ENCODE measurements at places on chromosomes 5 and 9.

DNA sequence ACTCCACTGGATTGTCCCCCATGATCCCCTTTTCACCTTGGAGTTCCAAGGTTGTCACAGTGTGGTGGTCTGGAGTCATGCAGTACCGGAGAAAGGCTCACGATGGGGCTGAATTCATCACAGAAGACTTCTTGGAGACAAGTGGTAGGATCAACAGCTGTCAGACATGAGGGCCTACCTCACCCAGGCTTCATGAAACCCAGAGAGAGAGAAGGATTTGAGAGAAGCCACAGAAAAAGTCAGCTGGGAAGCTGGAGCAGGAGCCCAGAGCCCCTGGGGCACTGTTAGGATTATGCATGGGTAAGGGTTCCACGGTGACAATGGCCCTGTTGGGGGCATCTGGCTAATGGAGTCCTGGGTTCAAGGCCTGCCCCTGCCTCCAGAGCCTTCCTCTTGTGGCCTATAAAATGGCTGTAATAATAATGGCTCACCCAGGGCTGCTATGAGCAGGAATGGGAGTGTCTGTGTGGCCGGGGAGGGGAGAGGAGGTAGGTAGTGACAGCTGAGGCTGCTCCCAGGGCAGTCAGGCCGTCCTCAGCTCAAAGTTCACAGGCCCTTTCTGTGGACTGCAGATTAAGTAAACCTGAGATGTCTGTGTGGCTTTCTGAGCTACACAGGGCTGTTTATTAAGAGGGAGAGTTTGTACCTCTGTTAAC lies 910 bp downstream of the TRIM14 start:
- peak; percentile 45 for DNase-seq

GRCh38 chr5:107436201-107436600 lies 234.5 kb downstream of the EFNA5 start:
- DNase-seq: no peak

GRCh38 chr5:150596826-150597225 lies 43.6 kb upstream of the SYNPO start:
- no peak for DNase-seq

GRCh38 chr5:97125125-97125683 lies 17.2 kb downstream of the LIX1 start:
- DNase-seq: no peak

DNA sequence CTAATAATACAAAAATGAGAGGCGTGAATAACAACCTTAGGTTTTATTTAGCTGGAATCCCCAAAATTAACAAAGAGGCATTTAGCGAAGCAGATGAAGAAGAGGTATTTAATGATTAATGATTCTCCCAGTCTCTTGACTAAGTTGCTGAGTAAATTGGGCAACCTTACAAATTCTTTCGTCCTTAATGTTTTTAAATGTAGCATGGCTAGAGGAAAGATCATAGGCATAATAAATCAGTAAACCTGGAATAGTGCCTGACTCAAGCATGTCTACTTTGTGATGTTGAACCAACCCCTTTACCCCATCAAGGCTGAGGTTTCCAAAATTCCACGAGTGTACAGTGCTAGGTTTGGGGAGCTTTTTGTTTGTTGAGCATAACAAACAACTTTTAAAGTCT lies 7.9 kb downstream of the BHMT start:
- no peak for DNase-seq

GRCh38 chr5:80958616-80959015 lies 1.5 kb upstream of the RASGRF2 start:
- DNase-seq: no peak

- no peak for DNase-seq
Observed at GRCh38 chr5:168892618-168893186, 313.5 kb upstream of the PANK3 start.

GRCh38 chr9:93065135-93065720 lies 6.7 kb downstream of the SUSD3 start:
- no peak for DNase-seq

DNA sequence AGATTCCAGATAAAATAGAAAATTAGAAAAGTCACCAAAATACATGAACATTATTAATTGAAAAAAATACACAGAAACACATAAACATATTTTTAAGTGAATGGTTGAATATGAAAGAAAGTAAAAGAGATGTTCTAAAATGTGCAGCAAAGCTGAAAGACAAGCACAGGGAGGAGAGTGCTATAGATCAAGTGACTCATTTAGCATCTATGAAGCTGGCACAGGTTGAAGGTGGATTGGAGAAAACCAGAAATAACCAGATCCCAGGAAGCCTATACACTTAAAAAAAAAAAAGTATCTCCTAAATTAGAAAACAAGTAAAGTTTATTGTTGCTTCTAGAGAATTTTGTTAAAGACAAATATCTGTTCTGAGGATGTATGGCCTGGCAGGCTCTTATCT lies 338.9 kb downstream of the CDH12 start:
- no peak for DNase-seq

DNA sequence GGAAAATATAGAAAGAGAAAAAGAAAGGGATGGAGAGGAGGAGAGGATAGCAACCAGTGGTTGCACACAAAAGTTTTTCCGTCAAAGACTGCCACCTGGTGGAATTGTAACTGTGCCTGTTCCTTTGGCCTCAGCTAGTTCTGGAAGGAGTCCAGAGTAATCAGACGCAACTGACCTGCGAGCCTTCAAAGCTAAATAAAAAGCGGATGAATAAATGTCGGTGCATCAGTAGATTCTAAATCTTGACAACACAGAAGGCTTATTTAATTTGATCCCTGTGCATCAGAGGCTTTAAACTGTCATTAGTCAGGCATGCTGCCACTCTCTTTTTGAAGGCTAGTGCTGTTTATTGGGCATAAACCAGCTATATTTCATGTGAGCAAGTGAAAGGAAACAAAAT lies 132.9 kb upstream of the ACO1 start:
- DNase-seq: peak; percentile 22

- no peak for DNase-seq
Observed at GRCh38 chr5:56601641-56602071, 213.7 kb upstream of the MAP3K1 start.

- no peak for DNase-seq
Observed at GRCh38 chr5:23411200-23411599, 96.2 kb upstream of the PRDM9 start.

DNA sequence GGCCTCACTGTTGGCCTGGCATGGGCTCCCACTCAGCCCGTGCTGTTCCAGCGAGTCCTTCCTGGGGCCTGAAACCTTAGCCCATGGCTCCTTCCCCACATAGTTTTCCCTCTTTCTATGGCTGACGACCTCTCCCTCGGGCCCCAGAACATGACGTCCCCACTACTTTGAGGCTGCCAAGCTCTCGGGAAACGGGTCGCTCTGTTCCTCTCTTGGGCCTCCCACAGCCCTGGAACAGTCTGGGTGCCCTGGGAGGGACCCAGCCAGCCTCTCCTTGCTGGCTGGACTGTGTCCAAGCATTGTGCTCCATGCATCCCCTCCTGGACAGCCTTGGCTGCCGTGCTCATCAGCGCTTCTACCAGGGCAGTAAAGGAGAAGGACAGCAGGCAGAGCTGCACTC lies 118.3 kb downstream of the SYK start:
- DNase-seq: no peak

DNA sequence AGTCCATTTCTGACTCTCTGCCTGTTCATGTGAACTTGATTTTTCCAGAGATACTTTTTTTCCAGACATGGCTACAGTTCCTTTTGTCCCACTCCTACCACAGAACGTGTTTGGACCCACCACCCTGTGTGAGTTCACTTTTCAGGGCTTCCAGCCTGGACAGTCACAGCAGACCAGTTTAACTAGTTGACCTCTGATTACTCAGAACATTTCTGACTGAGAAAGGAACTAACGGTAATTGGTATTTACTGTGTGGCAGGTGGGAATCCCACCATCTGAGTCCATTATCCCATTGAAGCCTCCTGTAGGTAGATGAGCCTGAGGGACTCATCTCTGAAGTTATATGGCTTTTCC lies 210.1 kb downstream of the GOLPH3 start:
- no peak for DNase-seq

DNA sequence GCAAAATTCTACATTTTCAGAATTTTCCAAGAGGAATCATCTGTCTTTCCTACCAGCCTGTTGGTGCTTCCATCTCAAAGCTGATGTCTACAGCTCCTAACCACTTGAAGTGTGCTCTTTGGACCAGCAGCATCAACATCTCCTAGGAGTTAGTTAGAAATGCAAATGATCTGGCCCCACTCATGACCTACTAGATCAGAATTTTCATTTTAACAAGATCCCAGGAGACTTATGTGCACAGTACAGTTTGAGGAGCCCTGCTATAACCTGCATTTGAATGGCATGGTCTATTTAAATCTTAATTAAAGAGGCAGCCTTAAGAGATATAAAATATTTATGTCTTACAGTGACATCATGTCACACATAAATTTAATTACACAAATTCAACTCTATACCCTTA lies 33.8 kb downstream of the ITK start:
- no peak for DNase-seq

DNA sequence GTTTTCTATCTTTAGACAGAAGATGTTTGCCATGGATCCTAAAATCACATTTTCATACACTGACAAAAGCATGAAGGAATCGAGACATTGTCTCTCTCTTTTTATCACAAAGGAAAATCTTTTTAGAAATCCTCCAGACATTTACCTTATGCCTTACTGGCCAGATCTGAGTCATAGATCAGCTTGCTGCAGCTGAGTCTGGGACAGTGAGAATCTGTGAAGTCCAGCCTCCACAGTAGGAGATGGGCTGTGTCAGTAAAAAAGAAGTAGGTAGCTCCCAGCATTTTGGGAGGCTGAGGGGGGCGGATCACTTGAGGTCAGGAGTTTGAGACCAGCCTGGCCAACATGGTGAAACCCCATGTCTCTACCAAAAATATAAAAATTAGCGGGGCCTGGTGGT lies 333.4 kb upstream of the ZNF462 start:
- DNase-seq: no peak

GRCh38 chr5:69504036-69504435 lies 11.4 kb downstream of the OCLN start:
- no peak for DNase-seq

- no peak for DNase-seq
Observed at GRCh38 chr5:56168066-56168478, 65.1 kb downstream of the ANKRD55 start.

GRCh38 chr9:132806306-132806705 lies 71.8 kb downstream of the AK8 start:
- no peak for DNase-seq

DNA sequence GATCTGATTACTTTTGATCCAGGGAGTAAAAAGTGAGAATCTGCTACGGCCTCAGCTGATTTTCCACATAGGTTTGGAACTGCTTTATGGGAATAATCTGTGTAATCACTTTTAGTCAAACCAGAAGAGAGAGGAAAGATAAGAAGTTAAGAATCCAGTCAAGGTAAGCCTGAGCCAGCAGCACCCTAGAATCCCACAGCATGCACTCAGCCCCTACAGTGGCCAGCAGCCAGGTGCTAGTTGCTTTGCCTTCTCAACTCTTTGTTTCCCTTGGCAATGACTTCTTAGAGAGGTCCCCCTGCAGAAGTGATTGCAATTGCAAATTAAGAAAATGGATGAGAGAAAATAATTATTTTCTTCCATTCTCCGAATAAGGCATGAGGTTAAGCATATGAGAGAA lies 59.7 kb upstream of the TMED7 start:
- no peak for DNase-seq

DNA sequence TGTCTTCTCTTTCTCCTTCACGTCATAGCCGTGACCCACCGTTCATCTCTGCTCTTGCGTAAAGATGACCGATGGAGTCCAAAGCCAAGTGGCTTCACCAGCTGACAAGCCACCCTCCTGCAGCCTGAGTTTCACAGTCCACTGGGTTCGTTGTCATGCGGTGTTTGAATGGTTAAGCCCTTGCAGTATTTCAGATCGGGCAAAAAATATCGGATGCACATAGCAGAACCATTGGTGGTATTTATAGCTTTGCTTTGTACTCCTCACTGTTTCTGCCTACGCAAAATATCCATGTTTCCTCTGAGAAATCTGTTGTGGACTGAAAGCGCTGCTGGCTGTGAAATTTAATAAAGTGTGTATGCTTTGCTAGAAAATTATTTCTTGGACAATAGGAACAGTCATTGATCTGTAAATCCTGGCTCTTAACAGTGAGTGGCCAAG lies 34.5 kb upstream of the NCS1 start:
- no peak for DNase-seq

DNA sequence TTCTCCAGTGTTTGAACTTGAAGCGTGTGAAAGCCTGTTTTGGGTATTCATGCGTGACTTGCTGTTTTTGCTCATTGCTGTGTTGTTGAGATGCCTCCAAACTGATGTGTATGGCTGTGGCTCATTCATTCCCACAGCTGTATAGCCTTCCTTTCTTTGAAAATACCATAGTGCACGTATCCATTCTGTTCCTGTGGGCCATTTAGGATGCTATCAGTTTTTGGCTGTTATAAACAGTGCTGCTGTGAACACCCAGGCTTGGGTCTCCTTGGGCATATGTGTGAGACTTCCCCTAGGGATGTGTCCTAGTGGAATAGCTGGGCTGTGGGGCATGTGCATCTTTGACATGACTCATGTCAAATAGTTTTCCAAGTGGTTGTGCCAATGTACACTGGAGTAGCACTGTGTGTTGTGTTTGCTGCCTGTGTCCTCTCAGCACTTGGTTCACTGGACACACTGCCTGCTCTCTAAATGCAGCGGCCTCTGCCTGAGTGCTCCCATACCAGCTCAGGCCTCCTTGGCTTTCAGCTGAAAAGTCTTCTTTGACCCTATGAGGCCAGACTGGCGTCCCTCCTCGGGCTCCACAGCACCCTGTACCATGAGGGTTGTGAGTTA lies 102.6 kb upstream of the TBC1D2 start:
- DNase-seq: peak; percentile 43

DNA sequence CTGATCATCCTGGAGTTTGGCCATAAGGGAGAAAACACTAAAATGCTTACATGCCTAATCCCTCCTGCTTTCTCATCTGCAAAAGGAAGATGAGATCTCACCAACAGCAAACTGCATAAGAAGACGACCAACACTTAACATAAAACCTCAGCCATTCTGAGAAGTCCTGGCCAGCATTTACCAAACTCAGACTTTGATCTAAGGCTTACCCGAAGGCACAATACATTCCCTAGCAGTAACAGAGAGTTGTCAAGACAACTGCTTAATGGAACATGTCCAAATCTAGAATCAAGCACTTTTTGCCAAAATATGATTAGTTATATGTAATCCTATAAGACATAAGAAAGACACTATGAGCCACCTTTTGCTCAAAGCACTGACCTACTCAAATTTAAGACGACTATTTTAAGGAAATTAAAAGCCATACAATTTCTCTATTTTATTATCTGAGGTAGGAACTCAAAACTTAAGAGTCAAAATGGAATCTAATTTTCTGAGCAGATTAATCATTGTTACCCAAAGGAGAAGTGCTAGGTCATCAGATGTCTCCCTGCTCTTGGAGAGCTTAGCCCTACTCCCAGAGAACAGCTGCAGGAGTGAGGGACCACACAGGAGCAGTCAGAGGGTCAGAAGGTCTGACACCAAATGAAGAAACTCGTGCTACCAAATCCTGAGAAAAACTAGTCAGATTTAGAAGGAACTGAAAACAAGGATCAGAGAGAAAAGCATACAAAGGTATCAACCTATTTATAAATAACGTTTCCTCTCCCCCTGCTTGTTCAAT lies 39.3 kb downstream of the EPB41L4A start:
- DNase-seq: no peak

DNA sequence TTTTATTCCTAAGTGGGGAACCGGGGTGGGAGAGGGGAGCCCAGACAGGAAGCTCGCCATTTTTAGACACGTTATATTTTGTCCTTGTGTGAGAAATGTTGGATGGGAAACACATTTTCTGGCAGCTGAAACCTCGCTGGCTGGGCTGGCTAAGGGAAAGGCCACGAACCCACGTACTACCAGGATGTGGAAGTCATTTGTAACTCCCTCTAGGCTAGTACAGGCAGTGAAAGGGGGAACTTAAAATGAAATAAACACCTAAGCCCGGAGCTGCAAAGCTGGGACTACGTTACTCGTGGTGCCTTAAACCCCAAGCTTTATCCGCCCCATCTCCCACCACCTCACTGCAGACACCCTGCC lies 42.5 kb downstream of the TMEM174 start:
- DNase-seq: no peak

All from AG08396 (cell line).